GM04503 (cell line): ENCODE measurements at places on chromosomes 7 and 10.

- no peak for DNase-seq
Measured at GRCh38 chr7:101167645-101168411, 2.5 kb upstream of the VGF start.

- DNase-seq, result no peak
Measured at GRCh38 chr7:116731023-116731395, 59.0 kb downstream of the MET start.

DNA sequence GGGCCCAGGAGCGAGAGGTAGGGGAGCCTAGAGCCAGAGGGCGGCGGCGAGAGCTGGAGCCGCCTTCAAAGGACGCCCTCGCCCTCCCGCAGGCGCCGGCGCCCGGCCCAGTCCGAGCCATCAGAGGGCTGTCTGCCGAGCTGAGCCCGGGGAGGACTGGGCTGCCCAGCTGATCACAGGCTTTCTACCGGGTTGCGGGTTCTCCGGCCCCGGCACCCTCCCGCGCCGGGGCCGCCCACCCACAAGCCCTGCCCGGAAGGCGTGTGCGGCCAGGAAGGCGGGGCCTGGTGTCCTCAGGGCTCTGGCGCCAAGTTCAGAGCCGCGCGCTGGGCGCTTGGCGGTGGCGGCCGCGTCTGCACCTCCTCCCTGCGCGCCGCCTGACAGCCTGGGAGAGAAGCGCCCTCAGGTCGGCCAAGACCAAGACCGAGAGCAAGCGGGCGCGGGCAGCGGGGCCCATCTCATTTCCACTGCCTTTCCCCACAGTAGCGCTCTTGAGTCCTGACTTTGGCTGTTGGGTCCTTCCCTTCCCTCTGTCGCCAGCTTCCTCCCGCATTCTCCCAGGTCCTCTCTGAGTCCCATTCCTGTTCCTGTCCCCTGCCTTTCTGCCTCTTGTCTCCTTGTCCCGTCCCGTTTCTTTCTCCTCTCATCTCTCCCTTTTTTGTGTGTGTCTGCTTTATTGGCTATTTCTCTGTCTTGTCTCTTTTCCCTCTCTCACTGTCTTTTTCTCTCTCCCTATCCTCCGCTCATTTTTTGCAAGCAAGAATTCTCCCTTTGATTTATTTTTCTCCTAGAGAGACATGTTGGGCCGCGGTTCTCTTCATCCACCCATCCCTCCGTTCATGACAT lies 60.6 kb upstream of the MSMB start:
- DNase-seq, result no peak

GRCh38 chr10:79266084-79266483 lies 81.2 kb upstream of the PPIF start:
- DNase-seq, result no peak

- no peak for DNase-seq
Measured at GRCh38 chr10:96740579-96741281, 20.4 kb upstream of the PIK3AP1 start.

DNA sequence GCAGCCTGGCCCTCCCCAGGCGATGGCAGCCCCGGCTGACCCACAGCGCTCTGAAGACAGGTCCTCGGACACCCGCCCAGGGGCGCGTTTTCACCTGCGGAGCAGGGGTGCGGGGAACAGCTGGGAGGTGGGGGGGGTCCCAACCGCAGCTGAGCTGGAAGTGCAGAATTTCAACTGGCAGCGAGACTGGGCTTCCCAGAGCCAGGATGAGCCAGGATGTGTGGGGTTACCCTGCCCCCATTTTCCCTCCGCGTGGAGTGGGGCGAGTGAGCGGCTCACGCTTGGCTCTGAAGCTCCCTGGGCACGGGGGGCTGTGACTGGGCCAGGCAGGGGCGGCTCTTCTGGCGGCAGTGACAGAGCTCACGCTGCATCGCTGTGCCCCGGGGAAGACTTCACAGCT lies 70.2 kb downstream of the DNAJB6 start:
- no peak for DNase-seq

GRCh38 chr10:122172361-122173008 lies 98.6 kb upstream of the BTBD16 start:
- no peak for DNase-seq

GRCh38 chr7:44431091-44431608 lies 59.3 kb downstream of the NUDCD3 start:
- no peak for DNase-seq

DNA sequence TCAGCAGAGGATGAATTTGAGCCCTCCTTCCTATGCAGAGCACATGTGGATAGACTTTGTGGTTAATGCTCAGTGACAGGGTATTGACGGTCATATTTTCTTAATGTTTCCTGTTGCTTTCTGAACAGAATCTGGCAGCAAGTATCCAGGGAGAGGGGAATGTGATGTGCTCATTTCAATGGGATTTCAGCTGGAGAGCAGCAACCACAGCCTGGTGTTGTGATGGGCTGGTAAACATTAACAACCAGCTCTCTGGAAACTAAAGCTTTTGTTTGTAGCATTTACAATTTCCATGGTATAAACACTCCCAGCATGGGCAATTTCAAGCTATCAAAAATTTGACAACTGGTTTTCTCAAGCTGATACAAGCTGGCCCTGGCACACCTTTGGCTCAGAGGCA lies 215.9 kb downstream of the SH2D4B start:
- no peak for DNase-seq

DNA sequence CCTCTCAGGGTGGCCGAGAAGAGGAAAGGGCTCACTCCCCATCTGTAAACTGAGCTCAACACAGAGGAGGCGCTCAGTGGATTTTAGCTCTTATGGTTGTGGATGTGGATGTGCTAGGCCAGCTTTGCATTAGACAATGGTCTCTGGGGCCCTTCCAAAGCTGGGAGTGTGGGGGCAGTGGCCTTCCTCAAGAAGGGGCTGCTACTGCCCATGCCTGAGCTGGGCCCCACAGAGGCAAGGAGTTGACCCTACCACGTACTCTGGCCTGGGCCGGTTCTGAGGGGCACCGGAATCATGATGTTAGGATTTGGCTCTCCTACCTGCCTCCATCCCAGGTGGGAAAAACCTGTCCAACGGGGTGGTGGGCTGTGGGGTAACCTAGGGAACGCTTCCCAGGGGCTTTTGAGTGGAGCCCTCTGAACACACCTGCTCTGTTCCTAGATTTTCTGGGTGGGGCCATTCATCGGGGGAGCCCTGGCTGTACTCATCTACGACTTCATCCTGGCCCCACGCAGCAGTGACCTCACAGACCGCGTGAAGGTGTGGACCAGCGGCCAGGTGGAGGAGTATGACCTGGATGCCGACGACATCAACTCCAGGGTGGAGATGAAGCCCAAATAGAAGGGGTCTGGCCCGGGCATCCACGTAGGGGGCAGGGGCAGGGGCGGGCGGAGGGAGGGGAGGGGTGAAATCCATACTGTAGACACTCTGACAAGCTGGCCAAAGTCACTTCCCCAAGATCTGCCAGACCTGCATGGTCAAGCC lies 11.5 kb downstream of the AQP1 start:
- DNase-seq, result no peak

DNA sequence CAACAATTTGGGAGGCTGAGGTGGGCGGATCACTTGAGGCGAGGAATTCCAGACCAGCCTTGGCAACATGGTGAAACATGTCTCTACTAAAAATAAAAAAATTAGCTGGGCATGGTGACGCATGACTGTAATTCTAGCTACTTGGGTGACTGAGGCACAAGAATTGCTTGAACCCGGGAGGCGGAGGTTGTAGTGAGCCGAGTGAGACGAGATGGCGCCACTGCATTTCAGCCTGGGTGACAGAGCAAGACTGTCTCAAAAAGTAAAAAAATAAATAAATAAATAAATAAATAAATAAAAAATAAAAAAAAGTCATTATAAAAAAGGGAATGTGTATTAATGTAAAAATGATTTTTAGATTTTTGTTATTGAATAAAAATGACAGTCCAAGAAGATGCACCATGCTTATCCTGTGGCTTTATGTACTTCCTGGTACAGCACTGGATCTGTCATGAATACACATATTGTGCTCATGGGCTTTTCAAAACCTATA lies 658.8 kb upstream of the LRRN3 start:
- no peak for DNase-seq

- DNase-seq, result no peak
Measured at GRCh38 chr7:79806161-79806734, 328.4 kb upstream of the GNAI1 start.

DNA sequence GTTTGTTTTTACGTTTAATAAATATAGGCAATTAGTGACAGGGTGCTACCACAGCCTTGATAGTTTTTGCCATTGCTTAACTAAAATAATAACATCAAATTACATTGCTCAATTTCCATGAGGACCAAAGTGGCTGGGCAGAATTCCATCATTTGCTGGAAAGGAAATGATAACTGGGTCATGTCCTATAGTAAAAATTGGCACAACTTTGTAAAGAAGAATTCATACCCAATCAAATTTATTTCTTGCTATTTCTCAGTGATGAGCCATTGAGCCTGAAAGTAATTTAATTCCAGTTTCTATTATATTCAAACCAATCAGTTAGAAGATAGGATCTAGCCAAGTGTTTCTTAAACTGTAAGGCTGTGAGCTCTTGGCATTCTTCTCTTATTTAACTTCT lies 102.2 kb upstream of the CTTNBP2 start:
- DNase-seq, result no peak

- no peak for DNase-seq
Measured at GRCh38 chr10:116538992-116539391, 6.7 kb upstream of the PNLIP start.

- no peak for DNase-seq
Measured at GRCh38 chr10:74490551-74490950, 335.8 kb upstream of the KAT6B start.

DNA sequence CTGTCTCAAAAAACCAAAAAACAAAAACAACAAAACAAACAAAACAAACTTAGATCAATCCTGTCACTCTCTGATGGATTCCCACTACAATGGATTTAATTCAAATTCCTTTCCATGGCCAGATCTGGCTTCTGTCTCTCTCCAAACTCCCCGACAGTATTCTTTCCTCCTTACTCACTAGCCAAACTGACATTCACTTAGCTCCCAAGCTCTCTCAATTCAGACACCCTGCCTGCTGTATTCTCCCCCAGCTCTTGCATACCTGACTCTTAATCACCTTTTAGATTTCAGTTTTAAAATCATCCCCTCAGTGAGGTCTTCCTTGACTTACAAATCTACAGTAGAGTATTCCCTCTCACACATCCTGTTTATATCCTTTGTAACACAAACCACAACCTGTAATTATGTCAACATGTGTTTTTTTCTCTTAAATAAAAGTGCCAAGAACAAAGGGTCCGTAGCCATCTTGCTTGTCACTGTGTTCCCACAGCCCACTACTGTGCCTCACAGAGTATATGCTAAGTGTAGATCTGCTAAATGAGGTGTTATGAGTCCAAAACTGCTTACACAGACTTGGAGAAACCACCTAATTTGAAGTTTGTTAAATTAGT lies 14.4 kb downstream of the HERPUD2 start:
- no peak for DNase-seq

DNA sequence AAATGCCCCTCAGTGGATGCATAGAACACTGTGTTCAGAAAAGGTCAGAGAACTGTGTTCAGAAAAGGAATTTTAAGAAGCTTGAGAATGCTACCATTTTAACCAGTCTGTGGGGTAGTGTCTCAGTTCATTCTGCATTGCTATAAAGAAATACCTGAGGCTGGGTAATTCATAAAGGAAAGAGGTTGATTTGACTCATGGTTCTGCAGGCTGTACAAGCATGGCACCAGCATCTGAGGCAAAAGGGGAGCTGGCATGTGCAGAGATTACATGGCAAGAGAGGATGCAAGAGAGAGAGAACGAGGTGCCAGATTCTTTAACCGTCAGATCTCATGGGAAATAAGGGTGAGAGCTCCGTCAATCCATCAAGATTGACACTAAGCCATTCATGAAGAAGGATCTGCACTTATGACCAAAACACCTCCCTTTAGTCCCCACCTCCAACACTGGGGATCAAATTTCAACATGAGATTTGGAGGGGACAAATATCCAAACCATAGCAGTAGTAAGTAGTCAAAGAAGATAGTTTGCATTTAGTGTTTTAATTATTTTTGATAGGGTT lies 119.8 kb downstream of the FAM107B start:
- no peak for DNase-seq

DNA sequence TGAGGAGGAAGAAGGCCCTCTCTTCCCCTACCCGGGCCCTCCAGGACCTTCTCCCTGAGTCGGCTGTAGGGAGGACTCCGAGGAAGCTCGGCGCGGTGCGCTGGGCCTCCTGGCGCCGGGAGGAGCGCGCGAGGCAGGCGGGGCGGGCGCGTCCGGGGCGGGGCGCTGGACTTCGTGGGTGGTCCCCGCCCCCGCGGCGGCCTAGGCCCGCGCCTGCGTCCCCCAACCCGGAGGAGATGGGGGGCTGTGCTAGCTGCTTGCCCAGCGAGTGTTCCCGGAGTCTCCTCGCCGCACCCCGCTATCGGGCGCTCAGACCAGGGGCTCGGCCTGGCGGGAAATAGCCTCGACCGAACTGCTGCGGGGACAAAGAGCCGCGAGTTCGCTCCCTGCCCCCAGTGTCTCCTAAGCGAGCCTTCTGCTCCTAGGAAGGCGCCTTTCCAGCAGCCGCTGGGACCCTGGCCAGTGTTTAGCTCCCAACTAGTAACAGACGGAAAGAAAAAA lies 19.2 kb upstream of the SMO start:
- no peak for DNase-seq

- no peak for DNase-seq
Measured at GRCh38 chr7:33145156-33145555, 15.8 kb downstream of the BBS9 start.

DNA sequence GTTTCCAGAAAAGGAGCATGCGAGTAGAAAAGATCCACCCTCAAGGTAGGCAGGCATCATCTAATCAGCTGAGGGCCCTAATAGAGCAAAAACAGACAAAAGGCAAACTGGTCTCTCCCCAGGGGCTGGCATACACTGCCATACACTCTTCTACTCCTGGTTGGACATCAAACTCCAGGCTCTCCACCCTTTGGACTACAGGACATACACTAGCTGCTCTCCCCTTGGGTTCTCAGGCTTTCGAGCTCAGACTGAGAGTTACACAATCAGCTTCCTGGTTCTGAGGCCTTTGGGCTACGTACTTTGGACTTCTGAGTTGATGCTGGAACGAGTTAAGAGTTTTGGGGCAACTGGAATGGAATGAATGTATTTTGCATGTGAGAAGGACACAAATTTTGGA lies 50.9 kb upstream of the TM9SF3 start:
- DNase-seq, result no peak

DNA sequence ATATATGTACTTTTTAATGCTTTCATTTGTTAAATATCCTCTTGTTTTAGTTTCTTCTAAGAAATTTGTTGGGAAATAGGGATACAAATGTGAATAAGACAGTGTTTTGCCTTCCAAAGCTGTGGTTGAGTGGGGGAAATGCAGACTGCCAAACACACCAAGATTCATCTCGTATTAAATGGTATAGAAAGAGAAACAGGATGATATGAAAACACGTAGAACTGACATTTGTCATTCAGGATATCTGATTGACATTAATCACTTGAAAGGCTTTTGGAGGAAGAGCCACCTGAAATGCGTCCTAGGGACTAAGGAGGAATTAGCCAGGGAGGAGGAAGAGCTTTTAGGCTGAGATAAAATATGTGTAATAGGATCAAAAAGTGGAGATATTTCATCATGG lies 287.4 kb upstream of the SEMA3C start:
- no peak for DNase-seq

DNA sequence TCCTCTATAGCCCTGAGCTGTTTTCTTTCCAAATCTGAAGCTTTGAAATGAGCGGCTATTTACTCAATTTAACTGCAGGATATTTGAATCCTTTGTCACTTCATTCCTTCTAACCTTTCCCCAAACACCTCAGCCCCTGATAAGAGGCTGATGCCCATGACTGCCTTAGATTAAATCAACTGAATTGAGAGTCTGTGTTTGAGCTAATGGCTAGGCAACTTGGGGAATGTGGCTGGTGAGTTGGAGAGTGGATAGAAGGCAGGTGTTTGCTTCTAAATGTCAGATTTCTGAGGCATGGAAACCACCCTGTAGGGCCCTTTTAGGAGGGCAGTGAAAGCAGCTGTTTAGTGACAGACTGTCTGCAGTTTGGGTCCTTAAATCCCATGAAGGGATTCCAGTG lies 759.9 kb downstream of the LRMDA start:
- DNase-seq, result no peak
